ENCODE measurements at places on chromosomes 6 and 20. TPM values are rescaled to one million over a fixed set of nuclear protein-coding genes. Genes with fewer than 3 reads are reported as not detected.

Gene EDN3
- total RNA-seq: not detected

GRCh38 chr6:160327981-160328380, 20.2 kb upstream of the SLC22A3 start:
- DNase-seq: no peak

- DNase-seq: peak; percentile 21
These were observed 715 bp downstream of the PSMF1 start for GRCh38 chr20:1119128-1119505.

DNA sequence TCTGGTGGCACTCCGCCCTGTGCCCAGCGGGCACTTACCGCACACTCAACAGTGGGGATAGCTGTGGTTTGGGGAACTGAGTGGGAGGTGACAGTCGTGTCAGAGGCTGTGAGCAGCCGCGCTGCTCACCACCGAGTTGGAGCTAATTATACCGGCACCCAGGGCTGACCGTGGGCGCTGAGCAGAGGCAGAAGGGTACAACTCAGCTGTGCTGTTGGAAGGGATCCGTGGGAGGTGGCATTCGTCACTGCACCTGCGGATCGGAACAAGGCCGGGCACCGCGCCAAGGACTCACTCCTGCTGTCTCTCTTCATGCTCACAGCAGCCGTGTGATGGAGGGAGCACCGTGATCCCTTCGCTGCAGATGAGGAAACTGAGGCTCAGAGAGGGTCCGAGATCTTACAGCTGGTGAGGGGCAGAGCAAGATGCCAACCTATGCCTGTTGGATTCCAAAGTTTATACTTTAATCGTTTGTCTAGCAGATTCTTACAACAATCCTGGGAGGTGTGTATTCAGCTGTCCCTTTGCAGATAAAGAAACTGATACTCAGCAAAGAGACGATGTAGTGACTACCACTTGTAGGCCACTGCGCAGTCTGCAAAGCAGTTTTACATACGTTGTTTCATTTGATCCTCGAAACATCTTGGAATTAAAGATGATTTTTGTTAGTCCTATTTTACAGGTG, 713 bp upstream of the ELMO2 start:
- DNase-seq: peak; percentile 66

- DNase-seq: no peak
These were observed 85.9 kb downstream of the ADTRP start for GRCh38 chr6:11692451-11693376.

DNA sequence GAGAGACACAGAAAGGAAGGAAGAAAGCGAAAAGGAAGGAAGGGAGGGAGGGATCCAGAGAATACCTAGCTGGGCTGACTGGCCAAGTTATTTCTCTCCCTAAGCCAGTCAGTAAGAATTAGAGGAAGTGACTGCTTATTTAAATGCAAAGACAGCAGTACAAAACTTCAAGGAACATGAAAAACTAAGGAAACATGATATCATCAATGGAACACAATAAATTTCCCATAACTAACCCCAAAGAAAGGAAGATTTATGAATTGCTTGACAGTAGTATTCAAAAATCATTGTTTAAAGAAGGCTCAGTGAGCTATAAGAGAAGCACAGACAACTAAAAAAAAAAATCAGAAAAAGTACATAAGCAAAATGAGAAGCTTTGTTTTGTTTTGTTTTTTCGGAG, 252.3 kb upstream of the SASH1 start:
- no peak for DNase-seq

- no peak for DNase-seq
These were observed 138.7 kb downstream of the FOXO3 start for GRCh38 chr6:108699290-108700041.

Measured in PC-3 (cell line).